ENCODE measurements at places on chromosomes 11 and 22.

GRCh38 chr11:36478700-36479329 is 31.3 kb downstream of the TRAF6 start:
- DNase-seq, result no peak
- no peak overlapping the region for H3K27ac ChIP-seq
- H3K36me3 ChIP-seq, result 0 out of 2 replicates have a peak, but pooled peaks cover 2% of the 10 kb centered on the region
- H3K27me3 ChIP-seq, result no peaks in the 10 kb centered on the region
- no peaks in the 10 kb centered on the region for H3K4me1 ChIP-seq

GRCh38 chr11:69972351-69972802 is 105.7 kb upstream of the ANO1 start:
- H3K27ac ChIP-seq, result no peak overlapping the region
- no peak overlapping the region for H3K4me3 ChIP-seq
- no peaks in the 10 kb centered on the region for H3K36me3 ChIP-seq

DNA sequence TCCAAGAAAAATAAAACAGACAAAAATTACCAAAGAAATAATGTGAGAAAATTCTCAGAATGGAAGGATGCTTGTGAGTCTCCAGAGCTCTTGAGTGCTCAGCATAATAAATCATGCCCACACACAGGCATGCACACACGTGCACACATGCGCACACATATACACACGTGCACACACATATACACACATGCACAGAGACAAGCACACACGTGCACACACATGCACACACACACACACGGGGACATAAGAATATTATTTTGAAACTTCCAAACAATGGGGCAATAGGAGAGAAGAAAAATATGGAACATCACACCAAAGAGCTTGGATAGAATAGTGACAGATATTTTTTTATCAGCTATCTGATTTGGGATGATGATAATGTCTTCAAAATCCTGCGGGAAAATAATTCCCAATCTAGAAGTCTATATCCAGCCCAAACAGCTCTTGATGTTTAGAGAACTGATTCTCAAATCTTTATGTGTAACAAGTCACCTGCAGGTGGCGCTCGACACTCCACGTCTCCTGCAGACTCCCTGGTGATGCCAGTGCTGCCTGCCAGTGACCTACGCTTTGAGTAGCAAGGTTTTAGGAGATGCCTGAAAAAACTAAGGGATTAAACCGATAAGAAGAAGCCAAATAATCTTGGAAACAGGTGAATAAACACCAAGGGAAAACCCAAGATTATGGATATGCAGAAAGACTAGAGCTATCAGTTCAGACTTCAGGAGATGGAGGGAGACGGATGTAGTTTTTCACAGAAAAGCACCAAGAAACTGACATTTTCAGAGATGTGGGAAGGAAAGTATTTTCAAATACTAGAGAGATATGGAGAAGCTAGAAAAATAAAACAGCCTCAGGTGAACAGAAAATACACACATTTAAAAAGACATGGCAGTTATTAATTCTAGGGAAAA is 743.6 kb downstream of the ETS1 start:
- DNase-seq, result peak; percentile 55
- no peaks in the 10 kb centered on the region for H3K36me3 ChIP-seq
- no peaks in the 10 kb centered on the region for H3K27me3 ChIP-seq

DNA sequence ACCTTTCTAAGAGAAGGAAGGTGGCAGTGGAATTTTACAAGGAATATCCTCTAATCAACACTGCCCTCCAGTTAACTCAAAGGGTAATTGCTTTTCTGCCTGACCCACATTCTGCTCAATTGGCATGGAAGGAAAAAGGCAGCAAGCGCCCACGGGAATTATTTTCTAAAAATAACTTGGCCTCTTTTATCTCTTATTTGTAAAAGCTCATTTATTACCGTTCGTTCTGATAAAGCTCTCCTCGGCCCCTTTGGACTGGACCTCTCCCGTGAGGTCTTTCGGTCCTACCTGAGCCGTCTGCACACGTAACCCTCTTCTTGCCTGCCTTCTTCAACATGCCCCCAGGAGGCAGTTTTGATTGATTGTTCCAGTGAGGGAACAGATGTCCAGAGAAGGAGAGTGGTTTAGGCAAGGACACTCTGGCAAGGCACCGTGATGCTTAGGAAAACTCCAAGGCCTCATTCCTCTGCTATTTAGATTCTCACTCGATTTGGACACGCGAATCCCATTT is 53.2 kb upstream of the CRTAM start:
- no peak overlapping the region for H3K4me3 ChIP-seq
- DNase-seq, result no peak
- no peaks in the 10 kb centered on the region for H3K36me3 ChIP-seq
- H3K4me1 ChIP-seq, result no peaks in the 10 kb centered on the region
- H3K27ac ChIP-seq, result no peak overlapping the region
- no peaks in the 10 kb centered on the region for H3K27me3 ChIP-seq

DNA sequence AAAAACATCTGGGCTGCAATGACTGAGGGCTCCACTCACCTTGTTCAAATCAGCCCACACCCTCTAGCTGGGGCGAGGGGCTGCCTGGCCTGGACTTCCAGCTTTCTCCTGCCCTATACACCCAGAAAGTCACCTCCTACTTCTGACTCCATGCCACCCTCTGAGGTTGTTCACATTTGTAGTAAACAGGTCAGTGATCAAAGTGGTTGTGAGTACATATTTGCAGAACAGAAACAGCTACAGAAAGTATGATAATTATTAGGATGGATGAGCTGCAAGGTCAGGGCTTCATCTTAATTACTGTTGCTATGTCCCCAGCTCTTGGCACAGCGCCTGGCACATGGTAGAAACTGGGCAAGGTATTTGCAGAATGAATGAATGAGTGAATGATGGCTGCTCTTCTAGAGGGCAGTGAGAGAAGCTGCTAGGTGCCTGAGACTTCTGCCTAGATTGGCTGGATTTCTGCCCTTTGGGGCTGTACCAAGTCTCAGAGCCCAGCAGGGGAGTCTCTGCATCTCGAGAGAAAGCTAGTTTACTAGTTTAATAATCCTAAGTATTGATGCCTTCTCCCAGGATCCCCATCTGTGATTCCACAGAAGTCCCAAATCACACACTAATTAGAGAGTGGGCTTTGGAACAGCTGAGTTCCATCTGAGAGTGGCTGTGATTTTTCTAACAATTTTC is 36.0 kb downstream of the SYT13 start:
- no peak overlapping the region for H3K27ac ChIP-seq
- no peak overlapping the region for H3K4me3 ChIP-seq
- peaks cover 3% of the 10 kb centered on the region for H3K4me1 ChIP-seq
- H3K36me3 ChIP-seq, result no peaks in the 10 kb centered on the region

- H3K4me1 ChIP-seq, result peaks cover 2% of the 10 kb centered on the region
- H3K4me3 ChIP-seq, result no peak overlapping the region
- no peak overlapping the region for H3K27ac ChIP-seq
- H3K27me3 ChIP-seq, result no peaks in the 10 kb centered on the region
- no peaks in the 10 kb centered on the region for H3K36me3 ChIP-seq
- DNase-seq, result no peak
Measured at GRCh38 chr22:44067033-44067432, 42.9 kb downstream of the PARVB start.

DNA sequence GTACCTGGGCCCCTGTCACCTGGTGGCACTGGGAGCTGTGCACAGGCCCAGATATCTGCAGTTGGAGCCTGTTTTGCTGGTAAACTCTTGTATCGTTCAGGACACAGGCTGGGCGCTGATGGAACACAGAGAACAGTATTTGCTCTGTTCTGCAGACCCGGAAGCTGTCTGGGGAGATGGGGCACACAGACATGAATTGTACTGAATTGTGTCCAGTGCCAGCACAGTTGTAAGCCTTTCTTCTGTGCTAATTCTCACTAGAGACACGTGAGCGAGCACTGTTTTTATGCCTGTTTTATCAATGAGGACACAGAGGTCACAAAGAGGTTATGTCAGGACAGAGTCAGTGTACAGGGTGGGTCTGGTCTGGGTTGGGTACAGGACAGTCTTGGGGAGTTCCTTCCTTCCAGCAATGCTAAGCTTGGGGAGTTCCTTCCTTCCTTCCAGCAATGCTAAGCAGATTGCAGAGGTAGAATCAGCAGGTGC is 24.4 kb upstream of the ACR start:
- no peak for DNase-seq
- no peaks in the 10 kb centered on the region for H3K4me1 ChIP-seq
- peaks cover 2% of the 10 kb centered on the region for H3K27me3 ChIP-seq
- no peaks in the 10 kb centered on the region for H3K36me3 ChIP-seq

GRCh38 chr11:79437278-79437980 is 3.4 kb downstream of the TENM4 start:
- DNase-seq, result no peak
- peaks cover 41% of the 10 kb centered on the region for H3K27me3 ChIP-seq
- no peaks in the 10 kb centered on the region for H3K36me3 ChIP-seq
- H3K4me3 ChIP-seq, result peak overlapping the region; percentile 50
- peaks cover 3% of the 10 kb centered on the region for H3K4me1 ChIP-seq
- no peak overlapping the region for H3K27ac ChIP-seq

DNA sequence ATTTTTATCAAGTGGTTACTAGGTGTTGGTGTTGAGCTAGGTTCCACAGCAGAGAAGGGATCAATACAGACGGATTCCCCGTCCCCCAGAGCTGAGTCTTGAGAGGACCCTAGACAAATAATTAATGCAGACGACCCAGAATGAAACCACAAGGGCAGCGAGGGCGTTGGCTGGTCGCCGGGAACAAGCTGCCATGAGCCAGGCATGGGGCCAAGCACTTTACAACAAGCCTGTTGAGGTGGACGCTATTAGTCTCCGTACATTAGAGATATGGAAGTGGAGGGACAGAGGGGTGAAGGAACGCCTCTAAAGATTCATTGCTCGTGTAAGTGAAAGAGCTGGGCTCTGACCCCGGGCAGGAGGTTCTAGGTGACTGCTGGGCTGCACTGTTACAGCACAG is 77.1 kb upstream of the EIF3D start:
- H3K27me3 ChIP-seq, result no peaks in the 10 kb centered on the region
- no peaks in the 10 kb centered on the region for H3K36me3 ChIP-seq
- H3K4me1 ChIP-seq, result peaks cover 6% of the 10 kb centered on the region
- no peak overlapping the region for H3K4me3 ChIP-seq
- no peak overlapping the region for H3K27ac ChIP-seq
- DNase-seq, result no peak

DNA sequence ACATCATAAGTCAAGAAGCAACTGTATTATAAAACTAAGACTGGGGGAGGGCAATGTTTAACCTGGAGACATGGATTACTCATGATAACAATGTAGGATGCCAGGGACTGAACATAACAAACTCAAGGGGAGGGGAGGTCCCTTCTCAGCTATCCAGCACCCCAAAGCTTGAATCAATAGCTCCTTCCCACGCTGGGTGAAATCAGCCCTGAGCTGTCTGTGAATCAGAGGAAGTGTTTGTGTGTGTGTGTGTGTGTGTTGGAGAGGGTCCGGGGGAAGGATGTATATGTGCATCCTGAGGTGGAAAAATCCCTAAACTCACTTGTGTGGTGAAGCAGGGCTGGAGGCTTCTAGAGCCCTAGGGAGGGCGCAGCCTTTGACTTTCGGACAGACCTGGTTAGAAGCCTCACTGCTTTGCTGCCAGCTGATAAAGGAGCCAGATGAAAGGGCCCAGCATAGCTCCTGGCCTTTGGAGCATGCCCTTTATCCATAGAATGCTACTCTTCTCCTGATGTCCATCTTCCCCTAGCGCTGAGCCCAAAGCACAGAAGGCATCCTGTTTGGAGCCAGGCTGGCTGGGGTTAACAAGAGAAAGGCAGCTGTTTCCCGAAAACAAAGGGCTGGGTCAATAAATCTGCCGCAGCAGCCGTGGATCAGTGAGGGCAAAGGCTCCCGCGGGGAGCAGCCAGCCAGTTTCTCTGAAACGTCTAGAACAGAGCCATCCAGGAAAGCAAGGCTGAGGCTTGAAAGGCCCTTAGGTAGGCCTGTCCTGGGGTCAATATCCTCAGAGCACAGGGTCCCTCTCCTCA is 35.8 kb downstream of the TNKS1BP1 start:
- H3K4me3 ChIP-seq, result no peak overlapping the region
- no peak overlapping the region for H3K27ac ChIP-seq
- no peaks in the 10 kb centered on the region for H3K4me1 ChIP-seq
- no peak for DNase-seq

GRCh38 chr11:62444236-62444833 is 25.5 kb downstream of the SCGB1A1 start:
- H3K4me3 ChIP-seq, result no peak overlapping the region
- H3K36me3 ChIP-seq, result no peaks in the 10 kb centered on the region
- DNase-seq, result no peak
- H3K27ac ChIP-seq, result no peak overlapping the region
- no peaks in the 10 kb centered on the region for H3K27me3 ChIP-seq

- H3K4me3 ChIP-seq, result no peak overlapping the region
- peaks cover 32% of the 10 kb centered on the region for H3K36me3 ChIP-seq
- no peak for DNase-seq
- H3K27me3 ChIP-seq, result no peaks in the 10 kb centered on the region
- no peaks in the 10 kb centered on the region for H3K4me1 ChIP-seq
Measured at GRCh38 chr22:41341990-41342389, 39.8 kb upstream of the TEF start.

- H3K4me3 ChIP-seq, result no peak overlapping the region
- H3K27me3 ChIP-seq, result no peaks in the 10 kb centered on the region
- no peak for DNase-seq
- H3K36me3 ChIP-seq, result no peaks in the 10 kb centered on the region
Measured at GRCh38 chr11:95698676-95699557, 90.7 kb downstream of the FAM76B start.

- no peaks in the 10 kb centered on the region for H3K27me3 ChIP-seq
- H3K36me3 ChIP-seq, result 0 out of 2 replicates have a peak, but pooled peaks cover 3% of the 10 kb centered on the region
- H3K27ac ChIP-seq, result no peak overlapping the region
- no peaks in the 10 kb centered on the region for H3K4me1 ChIP-seq
- no peak for DNase-seq
Measured at GRCh38 chr11:11467312-11467711, 114.3 kb upstream of the CSNK2A3 start.

DNA sequence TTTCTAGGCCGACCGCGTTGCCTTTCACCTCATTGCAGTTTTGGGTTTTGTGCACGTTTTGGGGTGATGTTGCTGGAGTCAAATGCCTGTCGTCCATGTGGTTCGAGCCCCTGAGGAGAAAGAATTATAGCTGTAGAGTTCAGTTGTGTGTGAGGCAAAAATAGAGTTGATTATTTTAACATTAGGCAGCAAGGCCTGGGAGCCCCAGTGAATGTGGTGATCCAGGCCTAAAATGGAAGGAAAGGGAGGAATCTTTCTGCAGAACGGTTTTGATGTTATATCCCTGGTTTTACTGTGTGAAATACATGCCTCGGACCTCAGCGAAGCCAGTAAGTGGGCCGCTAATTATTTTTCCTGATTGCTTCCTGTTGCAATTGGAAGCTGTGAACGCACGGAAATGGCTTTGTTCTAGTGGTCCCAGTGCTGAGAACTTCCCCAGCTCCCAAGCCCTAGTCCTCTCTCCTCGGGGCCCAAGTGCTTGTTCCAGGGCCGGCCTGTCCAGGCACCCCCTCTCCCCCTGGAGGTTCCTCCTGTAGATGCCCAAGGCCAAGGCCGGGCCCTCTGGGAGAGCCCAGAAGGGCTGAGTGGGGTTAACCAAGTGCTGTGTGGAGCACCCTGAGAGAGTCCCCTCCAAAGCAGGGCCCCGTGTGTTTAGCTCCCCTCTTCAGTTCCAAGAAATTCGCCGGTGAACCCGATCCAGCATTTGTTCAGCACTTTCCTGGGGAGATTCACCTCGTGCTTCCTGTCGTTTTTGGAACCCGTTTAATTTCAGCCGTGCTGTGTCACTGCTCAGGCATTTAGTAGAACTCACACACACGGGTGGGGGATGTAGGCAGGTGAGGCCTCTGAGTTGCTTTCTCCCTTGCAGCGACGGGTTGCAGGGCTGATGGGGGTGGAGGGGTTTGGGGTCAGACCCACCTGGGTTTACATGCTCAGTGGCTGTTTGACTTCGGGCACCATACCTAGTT is 2.1 kb downstream of the LRP5 start:
- no peak for DNase-seq
- H3K27ac ChIP-seq, result no peak overlapping the region
- no peak overlapping the region for H3K4me3 ChIP-seq
- H3K4me1 ChIP-seq, result peaks cover 15% of the 10 kb centered on the region
- no peaks in the 10 kb centered on the region for H3K27me3 ChIP-seq

Measured in iPS DF 6.9 (cell line).